Kidney tubule cell (primary cell): ENCODE measurements at places on chromosomes 5 and 9.

GRCh38 chr5:370311-370958 lies 48.9 kb downstream of the AHRR start:
- DNase-seq, result no peak

DNA sequence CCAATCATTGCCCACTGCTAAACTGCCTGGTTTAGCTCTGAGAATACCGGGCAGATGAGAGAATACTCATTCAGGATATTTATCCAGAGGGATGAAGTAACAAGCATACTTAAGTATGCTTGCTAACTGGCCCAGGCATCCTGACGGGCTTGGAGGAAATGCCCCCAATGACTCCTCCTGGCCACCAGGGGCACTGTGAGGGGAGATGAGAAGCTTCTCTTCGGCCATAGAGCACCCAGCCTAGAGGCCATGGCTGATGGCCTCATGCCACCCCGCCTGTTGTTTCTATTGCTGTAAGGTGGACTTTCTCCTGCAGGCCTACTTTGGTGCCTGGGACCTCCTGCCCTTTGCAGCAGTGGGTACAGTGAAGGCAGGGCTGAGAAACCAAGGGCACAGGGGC lies 134.5 kb upstream of the FSTL4 start:
- DNase-seq, result peak; percentile 2

DNA sequence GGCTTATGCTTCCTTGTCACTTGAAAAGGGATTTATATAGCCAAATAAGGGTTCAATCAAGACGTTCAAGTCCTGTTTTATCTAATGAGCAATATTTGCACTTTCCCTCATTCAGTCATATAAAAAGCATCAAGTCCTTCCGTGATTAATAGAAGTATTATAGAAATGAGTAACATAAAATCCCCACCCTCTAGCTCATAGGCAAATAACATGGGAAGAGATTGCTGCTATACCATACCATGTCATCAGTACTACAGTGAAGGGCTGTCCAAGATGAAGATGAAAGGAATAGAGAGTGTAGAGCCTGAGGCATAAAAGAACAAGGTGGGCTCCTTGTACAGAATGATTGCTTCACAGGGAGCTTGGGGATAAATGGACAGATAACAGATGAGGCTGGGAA lies 20.4 kb upstream of the PAPPA start:
- DNase-seq, result no peak

GRCh38 chr9:129544761-129545160 lies 76.1 kb downstream of the C9orf50 start:
- DNase-seq, result no peak

DNA sequence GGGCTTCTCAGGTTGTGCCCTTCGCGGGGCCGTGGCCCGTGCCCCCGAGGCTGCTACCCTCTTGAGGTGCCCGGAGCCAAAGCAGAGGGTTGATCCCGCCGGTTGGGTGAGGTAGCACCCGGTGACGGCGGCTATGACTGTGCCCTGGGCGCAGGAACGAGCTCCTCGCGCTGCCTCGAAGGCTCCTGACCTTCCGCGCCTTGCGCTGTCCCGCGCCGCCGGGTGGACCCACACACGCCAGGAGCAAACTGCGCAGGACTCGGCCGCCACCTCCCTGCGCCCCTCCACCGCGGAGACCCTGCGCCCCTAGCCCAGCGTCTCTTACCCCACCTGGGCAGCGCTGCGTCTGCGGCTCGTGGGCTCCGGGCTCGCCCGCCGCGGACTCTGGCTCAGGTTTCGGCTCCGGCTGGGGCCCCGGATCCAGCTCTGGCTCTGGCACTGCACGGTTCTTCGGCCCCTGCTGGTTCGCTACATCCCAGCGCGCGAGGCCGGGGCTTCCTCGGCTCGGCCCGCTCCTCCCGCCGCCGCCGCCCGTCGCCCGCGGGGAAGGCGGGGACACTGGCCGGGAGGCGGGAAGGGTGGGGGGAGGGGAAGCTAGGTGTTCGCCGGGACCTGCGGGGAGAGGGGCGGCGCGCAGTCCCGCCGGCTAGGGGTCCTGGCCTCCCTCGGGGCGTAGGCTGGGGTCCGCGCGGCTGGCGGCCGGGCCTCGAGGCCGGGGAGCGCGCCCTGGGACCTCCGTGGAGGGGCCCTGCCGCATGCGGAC lies 5.4 kb upstream of the PITX1 start:
- no peak for DNase-seq

DNA sequence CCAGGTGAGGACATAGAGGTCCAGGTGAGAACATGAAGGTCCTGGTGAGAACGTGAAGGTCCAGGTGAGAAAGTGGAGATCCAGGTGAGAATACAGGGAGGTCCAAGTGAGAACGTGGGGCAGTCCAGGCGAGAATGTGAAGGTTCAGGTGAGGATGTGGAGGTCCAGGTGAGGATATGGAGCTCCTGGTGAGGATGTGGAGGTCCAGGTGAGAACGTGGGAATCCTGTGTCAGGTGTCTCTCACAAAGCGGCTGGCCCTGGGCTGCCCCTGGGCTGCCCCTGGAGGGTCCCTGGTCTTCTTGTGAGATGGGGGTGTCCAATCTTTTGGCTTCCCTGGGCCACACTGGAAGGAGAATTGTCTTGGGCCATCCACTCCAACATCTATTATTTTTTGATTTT lies 133.4 kb downstream of the MRPL36 start:
- no peak for DNase-seq

DNA sequence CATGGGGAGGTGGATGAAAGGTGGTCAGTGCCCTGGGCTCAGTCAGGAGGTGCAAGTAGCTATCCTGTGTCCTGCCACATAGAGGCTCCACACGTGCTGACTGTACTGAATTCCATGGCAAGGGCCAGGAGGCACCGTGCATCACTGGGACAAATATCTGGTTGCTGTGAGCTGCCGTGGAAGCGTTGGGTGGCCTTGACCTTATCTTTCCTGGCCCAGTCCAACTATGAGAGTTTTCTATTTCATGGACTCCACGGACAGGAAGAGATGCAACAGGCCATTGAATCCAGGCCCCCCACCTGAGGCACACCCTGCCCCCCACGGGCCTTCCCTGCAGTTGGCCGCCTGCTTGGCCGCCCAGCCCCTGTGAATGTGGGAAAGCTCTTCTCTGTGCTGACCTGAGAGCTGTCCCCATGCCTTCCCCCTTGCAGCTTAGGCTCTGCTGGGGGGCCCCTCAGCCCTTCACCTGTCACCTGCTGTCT lies 1.7 kb downstream of the GRHPR start:
- DNase-seq, result peak; percentile 45

DNA sequence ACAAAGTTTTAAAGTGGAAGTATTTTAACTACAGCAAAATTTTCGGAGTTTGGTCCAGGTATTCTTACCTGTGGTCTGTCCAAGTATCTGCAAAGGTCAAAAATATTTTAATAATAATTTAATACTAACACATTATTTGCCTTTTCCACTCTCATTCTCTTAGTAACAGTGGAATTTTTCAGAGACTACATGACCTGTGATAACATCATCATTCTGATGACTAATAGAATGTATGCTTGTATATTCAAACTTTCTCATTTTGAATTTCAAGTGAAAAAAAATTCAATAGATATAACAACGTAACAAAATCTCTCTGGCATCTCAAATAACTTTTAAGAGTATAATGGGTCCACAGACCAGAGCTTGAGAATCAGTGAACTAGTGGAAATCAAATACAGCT lies 78.3 kb downstream of the FBXL17 start:
- no peak for DNase-seq

DNA sequence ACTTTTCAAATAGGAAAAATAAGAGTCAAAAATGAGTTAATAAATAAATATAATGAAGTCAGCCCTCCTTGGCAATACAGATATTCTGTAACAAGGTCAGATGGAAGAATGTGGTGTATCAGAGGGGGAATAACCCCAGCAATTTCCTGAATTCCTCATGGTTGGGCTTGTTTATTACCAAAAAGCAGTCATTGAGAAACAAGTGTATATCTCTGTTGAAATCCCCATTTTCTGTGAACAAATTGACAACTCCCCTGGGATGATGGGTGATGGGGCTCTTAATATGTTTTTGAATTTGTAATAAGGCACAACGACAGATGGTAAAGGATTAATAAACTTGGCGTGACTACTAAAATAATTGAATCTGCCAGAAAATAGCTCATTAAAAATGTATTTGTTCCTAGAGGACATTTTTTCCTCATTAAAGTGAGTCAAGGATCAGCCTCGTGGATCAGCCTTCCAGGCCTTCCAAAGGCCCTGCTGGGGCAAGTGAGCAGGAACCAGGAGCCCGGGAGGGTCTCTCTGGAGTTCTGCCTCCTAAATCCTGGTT lies 34.2 kb downstream of the THBS4 start:
- no peak for DNase-seq

GRCh38 chr5:80755626-80756025 lies 100.8 kb upstream of the DHFR start:
- DNase-seq, result no peak

DNA sequence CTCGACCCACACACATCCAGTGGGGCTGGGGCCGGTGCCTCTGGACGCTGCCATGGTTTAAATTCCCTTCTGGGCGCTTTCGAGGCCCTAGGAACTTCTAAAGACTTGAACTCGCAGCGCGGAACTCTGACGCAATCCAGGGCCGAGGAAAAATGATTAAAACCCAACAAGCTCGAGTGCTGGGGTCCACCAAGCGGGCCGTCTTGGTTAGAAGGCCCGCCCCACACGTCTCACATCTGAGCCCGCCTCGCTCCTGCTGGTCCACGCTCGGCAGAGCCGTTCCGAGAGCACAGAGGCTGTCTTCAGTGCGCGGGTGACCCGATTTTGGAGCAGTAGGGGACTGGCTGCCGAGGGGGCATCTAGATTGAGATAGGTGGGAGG lies 1.5 kb downstream of the CRHBP start:
- no peak for DNase-seq

DNA sequence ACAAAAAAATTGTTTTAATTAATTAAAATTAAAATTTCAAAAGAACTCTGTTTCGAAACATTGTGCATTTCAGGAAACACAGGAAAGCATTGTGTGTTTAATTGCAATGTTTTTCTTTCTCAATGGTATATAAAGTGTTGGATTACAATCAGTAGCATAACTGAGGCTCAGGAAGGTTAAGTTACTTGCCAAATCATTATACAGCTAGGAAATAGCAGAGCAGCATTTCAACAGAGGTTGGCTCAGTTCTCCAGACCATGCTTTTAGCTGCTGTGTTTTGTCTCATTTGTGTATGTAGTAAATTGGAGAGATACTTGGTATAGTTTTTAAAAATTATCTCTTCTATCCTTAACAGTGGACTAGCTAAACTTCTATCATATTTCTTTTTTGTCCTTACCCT lies 30.0 kb upstream of the CAMLG start:
- DNase-seq, result no peak

GRCh38 chr9:17491780-17492179 lies 87.1 kb upstream of the SH3GL2 start:
- no peak for DNase-seq

- DNase-seq, result no peak
Observed at GRCh38 chr5:31393126-31393525, 138.8 kb downstream of the DROSHA start.

- DNase-seq, result no peak
Observed at GRCh38 chr5:150689120-150689519, 11.7 kb downstream of the RBM22 start.

DNA sequence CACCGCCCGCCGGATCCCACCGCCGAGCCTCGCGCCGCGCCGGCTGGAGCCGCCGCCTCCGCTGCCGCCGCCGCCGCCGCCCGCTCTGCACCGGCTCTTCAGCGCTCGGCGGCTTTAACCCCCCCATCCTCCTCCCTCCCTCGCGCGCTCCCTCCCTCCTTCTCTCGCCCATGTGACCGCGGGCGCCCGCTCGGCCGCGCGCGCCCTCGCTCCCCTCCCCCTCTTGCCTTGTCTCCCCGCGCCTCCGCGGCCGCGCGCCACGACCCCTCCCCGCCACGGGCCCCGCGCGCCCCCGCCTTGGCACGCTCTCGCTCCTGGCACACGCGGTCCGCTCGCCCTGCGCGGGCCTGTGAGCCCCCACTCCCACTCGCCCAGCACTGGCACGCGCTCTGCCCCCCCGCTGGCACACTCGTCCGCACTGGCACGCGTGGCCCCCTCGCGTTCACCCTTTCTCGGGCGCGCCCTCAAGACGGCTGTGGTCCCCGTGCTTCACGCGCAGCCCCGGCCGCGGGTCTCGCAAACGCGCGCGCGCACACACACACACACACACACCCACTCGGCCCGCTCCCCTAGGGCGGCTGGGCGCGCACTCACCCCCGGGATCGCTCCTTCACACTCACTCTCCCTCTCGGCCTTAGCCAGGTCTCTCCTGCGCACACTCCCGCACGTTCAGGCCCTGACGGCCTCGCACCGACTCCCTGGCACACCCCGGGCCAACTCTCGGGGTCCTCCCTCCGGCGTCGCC lies at the start of gene CNTFR:
CNTFR (minus strand) TSS at position 89 of the 745 bp plus-strand sequence. CDS start 20,743 bp downstream, outside the sequence.
- no peak for DNase-seq

DNA sequence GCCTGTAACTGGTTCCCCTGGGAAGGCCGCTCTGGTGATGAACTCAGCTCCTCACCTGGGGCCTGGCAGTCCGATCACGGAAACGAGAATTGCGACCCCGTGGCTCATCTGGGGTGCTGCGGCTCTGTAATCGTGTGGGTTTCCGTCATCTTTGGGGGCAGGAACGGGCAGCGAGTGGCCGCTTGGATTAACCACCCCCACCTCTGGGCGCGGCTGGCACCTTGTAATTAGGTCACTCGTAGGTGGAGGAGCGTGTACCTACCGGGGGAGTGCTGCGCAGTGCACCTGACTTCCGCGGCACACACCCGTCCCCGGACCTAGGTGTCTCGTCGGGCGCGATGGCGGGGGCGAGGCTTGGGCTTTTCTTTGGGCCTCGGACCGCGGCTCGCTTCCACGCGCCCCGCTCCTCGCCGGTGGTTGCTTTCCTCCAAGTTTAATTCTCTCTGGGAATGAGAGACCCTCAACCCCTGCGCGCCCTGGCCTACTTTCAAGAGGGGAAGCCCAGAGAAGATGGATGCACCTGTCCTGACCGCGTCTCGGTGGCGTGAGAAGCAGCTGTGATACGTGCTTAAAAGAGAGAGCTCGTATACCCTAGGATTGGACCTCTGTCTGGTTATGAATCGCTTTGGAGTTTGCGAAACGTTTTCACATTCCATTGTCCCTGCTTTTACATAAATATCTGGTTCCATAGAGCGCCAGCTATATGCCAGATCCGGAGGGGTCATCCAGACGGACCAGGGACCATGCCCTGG lies 744 bp upstream of the PPP2CA start:
- DNase-seq, result peak; percentile 30

DNA sequence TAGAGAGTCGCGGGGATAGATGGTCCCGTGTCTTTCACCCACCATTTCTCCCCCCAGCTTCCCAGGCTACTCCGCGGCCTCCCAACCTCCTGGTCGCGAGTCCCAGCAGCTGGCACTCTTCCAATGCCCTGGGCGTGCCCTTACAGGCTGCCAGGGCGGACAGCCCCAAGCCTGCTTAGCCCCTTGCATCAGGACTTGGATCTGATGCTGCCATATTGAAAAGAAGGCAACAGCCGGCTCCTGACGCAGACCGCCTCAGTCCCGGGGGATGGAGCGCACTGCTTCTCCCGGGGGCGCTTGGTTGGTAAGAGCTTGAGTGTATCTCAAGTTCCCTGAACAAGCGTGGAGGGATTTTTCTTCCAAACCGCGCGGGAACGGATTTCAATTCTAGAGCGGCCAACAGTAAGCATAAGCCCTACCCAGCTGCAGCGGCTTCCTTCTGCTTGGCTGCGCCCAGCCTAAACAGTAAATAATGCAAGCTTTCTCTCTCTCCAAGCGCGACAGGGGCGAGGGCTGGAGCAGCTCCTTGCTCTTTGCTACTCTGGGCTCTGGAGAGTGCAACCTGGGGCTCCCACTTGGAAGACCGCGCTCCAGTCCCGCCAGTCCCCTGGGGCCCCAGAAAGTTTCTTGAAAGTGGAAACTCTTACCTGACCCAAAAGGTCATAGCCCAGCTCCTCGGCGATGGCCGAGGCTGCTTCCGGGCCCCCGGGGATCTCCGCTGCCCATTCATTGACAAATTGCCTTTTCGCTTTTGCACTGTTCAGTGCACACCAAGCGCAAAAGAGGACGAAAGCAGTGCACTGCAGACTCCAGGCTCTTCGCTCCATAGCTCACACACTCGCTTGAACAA lies 607 bp downstream of the PCSK1 start:
- no peak for DNase-seq
